ENCODE measurements at places on chromosomes 16 and 17.

GRCh38 chr17:62791767-62792446, 16.2 kb downstream of the MARCHF10 start:
- H3K27ac ChIP-seq, result peak overlapping the region; percentile 94
- H3K36me3 ChIP-seq, result peaks cover 7% of the 10 kb centered on the region
- peaks cover 65% of the 10 kb centered on the region for H3K4me1 ChIP-seq
- H3K4me3 ChIP-seq, result peak overlapping the region; percentile 83
- H3K27me3 ChIP-seq, result peaks cover 2% of the 10 kb centered on the region

- peak overlapping the region; percentile 70 for H3K27ac ChIP-seq
- peak; percentile 48 for DNase-seq
- peaks cover 8% of the 10 kb centered on the region for H3K36me3 ChIP-seq
- H3K27me3 ChIP-seq, result no peaks in the 10 kb centered on the region
- peak overlapping the region; percentile 12 for H3K4me3 ChIP-seq
Measured at GRCh38 chr16:72985148-72985941, 62.6 kb downstream of the ZFHX3 start.

DNA sequence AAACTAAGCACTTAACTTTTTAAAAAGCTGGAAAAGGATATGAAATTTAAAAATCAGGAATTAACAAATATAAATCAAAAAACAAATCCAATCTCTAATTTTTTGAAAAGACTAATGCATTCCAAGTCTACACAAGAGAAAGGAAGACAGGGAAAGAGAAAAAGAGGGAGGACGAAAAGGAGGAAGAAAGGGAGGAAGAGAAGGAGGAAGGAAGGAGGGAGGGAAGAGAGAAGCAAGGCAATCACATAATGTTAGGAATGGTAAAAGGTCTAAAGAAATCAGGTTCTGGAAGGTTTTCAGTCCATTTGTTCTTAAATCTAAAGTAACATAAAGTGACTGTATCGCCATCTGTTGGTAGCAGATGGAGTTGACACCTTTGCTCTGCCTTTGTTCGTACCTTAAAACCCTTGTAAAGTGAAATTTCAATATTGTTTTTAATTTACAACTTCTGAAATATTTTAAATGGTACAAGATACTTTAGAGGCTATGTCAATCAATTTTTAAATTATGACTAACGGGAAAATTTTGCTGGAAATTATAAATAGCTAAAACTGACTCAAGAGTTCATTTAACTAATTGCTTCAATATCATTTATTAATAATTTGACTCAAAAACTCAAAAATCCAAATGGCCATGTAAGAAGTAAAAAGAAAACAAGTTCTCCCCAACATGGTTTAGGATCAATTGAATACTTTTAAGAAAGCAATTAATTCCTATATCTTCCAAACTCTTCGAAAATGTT, 20.4 kb upstream of the CDYL2 start:
- no peak overlapping the region for H3K27ac ChIP-seq
- H3K27me3 ChIP-seq, result peaks cover 6% of the 10 kb centered on the region
- no peaks in the 10 kb centered on the region for H3K36me3 ChIP-seq
- H3K4me3 ChIP-seq, result no peak overlapping the region
- peak; percentile 45 for DNase-seq

DNA sequence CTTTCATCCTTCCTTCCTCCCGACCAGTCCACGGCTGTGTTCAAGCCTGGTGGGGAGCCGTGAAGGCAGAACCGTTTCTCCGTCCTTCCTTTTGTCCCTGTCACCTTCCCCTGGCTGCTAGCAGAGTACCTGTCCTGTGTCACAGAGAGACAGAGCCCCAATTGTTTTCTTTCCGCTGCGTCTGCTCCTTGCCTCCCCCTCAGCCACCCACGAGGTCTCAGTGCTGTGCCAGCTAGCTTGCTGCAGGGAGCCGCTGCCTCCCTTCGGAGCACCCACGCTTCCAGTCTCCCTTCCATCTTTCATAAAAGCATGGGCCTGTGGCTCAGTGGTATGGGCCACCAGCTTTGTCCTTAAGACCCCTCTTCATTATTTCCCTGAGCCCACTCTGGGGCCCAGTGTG, 62.2 kb downstream of the MPRIP start:
- DNase-seq, result no peak
- no peak overlapping the region for H3K27ac ChIP-seq
- peaks cover 42% of the 10 kb centered on the region for H3K4me1 ChIP-seq

DNA sequence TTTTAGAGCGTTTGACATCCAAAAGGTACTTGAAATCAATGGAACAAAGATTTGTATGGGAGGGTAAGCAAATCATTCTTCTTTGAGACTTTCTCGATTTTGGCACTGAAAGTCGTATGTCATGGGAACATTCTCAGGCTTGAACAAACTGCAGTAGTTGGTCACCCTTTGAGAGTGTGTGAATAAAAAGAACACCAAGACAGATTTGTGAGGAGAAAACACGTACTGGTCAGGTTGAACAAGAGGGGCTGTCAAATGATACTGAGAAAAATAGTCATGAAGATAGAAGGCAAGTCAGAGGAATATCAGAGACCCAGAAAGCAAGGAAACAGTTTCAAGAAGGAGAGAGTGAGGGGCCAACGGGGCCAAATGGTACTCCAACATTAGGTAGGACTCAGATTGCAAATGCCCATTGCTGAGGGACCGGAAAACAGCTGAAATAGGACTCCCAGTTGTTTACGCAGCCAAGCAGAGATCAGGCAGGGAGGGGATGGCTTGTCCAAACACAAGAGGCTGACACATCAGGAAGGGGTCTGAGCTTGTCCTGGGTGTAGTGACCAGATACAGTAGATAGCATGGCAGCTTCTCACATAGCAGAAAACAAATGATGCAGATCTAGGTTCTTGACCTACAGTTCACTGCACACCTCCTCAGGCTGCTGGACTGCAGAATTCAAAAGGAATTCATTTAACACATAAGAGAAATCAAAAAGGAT, 74.5 kb upstream of the MYOCD start:
- no peaks in the 10 kb centered on the region for H3K27me3 ChIP-seq
- no peak overlapping the region for H3K4me3 ChIP-seq
- no peaks in the 10 kb centered on the region for H3K4me1 ChIP-seq
- no peak overlapping the region for H3K27ac ChIP-seq
- DNase-seq, result peak; percentile 6

DNA sequence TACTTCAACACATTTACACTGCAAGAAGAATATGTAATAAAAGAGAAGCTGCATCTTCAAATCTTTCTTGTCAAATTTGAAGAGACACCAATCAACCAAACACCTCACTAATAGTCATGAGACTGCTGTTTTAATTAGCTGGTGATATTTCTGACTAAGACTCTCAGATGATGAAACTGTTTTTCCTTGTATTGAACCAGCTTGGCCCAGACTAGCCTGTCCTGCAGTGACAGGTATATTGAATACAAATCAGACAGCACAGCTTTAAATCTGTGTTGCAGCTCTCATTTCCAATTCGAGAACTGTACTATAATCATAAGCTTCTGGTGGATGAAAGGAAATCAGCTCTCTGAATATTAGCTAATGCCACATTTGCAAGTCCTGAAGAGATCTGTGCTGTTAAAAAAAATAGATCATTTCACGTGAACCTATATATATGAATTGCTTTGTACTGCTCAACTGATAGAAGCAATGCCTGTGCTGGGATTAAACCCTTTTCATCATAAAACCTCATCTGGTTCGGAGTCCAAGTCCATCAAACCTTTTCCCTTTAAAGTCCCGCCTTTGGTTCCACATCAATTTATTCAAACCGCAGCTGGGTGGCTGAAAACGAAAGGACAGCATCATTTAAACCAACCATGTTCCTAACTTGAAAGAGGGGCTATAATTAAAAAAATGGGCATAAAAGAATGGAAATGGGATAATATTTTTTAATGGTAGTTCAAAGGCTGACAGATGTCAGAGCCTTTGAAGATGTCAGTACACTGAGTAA, 306.2 kb downstream of the CEP112 start:
- H3K4me3 ChIP-seq, result peak overlapping the region; percentile 29
- DNase-seq, result no peak
- no peaks in the 10 kb centered on the region for H3K36me3 ChIP-seq
- H3K27me3 ChIP-seq, result no peaks in the 10 kb centered on the region
- peaks cover 38% of the 10 kb centered on the region for H3K4me1 ChIP-seq
- H3K27ac ChIP-seq, result no peak overlapping the region

DNA sequence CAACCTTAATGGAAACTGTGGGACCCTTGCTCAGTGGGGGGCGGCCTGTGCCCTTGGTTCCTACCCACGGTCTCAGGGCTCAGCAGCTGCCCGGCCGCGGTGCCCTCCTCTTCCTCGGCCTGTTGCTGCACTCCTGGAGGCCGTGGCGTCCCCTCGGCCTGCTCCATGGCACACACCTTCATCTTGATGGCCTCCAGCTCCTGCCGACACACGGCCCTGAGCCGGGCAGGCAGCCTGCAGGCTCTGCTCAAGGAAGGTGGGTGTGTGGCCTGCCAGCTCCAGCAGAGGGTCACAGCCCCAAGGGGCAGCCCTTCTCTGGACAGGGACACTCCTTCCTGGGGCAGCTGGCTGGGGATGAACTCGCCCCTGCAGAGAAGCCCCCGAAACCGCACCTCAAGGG, 718 bp downstream of the PABPN1L start:
- DNase-seq, result no peak
- H3K27ac ChIP-seq, result no peak overlapping the region
- H3K4me3 ChIP-seq, result no peak overlapping the region
- H3K4me1 ChIP-seq, result no peaks in the 10 kb centered on the region

GRCh38 chr16:49986351-49987124, 38.5 kb upstream of the CNEP1R1 start:
- no peaks in the 10 kb centered on the region for H3K36me3 ChIP-seq
- H3K4me3 ChIP-seq, result peak overlapping the region; percentile 73
- no peaks in the 10 kb centered on the region for H3K27me3 ChIP-seq
- H3K27ac ChIP-seq, result no peak overlapping the region
- H3K4me1 ChIP-seq, result peaks cover 17% of the 10 kb centered on the region

DNA sequence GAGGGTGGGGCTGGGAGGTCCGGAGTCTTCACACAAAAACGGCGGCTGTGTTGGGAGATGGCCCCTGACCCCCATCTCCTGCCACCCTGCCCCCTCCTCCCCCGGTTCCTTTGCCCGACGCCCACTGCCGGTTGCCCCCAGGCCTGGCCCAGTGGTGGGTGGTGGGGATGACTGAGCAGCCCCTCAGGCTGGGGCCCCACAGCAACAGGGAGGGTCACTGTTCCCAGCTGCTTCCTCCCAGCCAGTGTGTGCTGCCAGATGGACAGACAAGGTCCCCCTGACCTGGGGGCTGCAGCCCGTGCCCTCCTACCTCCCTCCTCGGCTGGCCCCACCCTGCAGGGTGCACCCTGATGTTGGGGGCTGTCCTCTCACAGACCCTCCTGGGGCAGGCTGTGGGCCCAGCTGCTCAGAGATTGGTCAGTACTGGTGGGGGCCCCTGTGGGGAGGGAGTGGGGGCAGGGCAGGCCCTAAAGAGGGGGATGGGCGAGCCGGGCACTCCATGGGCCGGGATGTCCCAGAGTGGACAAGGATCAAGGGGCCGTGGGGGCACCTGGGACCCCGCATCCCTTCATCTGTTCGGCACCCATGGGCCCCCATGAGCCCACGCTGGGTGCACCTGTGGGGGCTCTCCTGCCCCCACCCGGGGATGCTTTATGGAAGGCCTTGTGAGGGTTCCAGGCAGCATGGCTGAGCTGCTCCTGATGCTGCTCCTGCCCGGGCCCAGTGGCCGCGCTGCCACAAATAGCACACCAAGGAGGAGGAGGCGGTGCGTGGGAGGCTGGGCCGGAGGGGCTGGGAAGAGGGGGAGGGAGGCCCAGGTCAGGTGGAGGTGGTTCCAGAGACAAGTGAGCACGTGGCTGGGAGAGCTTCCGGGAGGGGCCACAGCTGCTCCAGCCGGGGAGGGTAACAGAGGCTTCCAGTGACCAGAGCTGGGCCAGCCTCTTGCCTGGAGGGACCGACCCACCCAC, 5.1 kb downstream of the C1QTNF8 start:
- H3K27ac ChIP-seq, result no peak overlapping the region
- H3K27me3 ChIP-seq, result peaks cover 6% of the 10 kb centered on the region
- H3K4me3 ChIP-seq, result no peak overlapping the region

GRCh38 chr17:43327421-43327820, 71.4 kb upstream of the ARL4D start:
- peaks cover 35% of the 10 kb centered on the region for H3K4me1 ChIP-seq
- peak overlapping the region; percentile 53 for H3K27ac ChIP-seq
- H3K4me3 ChIP-seq, result peak overlapping the region; percentile 64
- H3K27me3 ChIP-seq, result no peaks in the 10 kb centered on the region
- DNase-seq, result peak; percentile 36

- H3K36me3 ChIP-seq, result no peaks in the 10 kb centered on the region
- DNase-seq, result no peak
- H3K27ac ChIP-seq, result no peak overlapping the region
- H3K27me3 ChIP-seq, result peaks cover 2% of the 10 kb centered on the region
- H3K4me1 ChIP-seq, result peaks cover 23% of the 10 kb centered on the region
Measured at GRCh38 chr17:62751060-62751691, 56.9 kb downstream of the MARCHF10 start.

DNA sequence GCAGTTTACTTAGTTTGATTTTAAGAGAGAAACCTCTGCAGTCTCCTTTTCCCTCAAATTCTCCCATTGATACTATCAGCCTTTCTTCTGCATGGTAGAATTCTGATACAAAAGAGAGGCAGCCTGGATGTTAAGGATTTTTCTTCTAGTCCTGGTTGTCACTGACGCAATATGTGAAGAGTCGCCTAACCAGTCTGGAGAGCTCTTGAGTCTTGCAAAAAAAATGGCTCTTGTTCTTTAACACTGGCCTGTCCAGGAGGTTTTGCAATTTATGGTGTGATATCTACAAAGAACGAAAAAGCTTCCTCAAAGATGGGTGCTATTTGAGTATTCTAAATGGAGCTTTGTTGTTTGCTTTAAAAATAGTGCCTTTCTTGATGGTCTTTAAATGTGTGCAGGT, 28.9 kb downstream of the COX10 start:
- no peaks in the 10 kb centered on the region for H3K27me3 ChIP-seq
- H3K27ac ChIP-seq, result no peak overlapping the region
- no peak for DNase-seq

DNA sequence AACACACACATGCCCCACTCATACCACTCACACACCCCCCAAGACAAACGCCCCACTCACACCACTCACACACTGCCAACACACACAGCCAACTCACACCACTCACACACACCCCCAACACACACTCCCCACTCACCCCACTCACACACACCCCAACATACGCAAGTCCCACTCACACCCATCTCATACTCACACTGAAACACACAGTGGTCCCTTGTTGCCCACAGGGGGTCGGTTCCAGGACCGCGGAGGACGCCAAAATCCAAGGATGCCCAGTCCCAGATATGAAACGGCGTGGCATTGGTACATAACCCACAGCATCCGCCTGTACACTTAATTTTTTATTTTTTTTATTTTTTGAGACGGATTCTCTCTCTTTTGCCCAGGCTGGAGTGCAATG, 20.9 kb downstream of the RNF213 start:
- peaks cover 6% of the 10 kb centered on the region for H3K36me3 ChIP-seq
- H3K4me3 ChIP-seq, result no peak overlapping the region
- DNase-seq, result no peak

- H3K4me1 ChIP-seq, result no peaks in the 10 kb centered on the region
- H3K27ac ChIP-seq, result no peak overlapping the region
- DNase-seq, result no peak
Measured at GRCh38 chr16:78258375-78259065, 159.1 kb downstream of the WWOX start.

GRCh38 chr16:66913081-66913480, 5.6 kb downstream of the CDH16 start:
- H3K27ac ChIP-seq, result no peak overlapping the region
- no peaks in the 10 kb centered on the region for H3K4me1 ChIP-seq
- DNase-seq, result no peak
- H3K4me3 ChIP-seq, result no peak overlapping the region

- no peak overlapping the region for H3K27ac ChIP-seq
- DNase-seq, result no peak
- H3K4me1 ChIP-seq, result no peaks in the 10 kb centered on the region
- no peaks in the 10 kb centered on the region for H3K36me3 ChIP-seq
- no peak overlapping the region for H3K4me3 ChIP-seq
Measured at GRCh38 chr16:78324649-78325285, 225.3 kb downstream of the WWOX start.
